ENCODE measurements at places on chromosomes 7 and 10. TPM values are rescaled to one million over a fixed set of nuclear protein-coding genes. Genes with fewer than 3 reads are reported as not detected.

Gene EVX1
- 0.23 TPM for polyA plus RNA-seq

DNA sequence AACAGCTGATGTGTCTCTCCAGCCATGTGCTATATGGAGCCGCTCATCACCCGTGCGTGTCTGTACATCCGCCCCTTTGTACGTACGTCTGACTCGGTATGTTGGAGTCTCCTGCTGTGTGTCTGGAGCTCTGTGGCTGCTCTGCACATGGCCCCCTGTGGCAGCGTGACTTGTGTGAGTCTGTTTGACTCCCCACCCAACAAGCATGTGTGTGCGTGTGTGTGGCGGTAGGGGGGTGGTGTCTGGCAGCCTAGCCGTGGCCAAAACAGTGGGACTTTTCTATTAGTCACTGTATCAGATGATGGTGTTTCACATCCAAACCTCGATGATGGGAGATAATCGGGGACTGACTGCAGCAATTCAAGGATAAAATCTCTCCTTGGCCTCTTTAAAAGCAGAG, 94.1 kb downstream of the COL13A1 start:
- DNase-seq, result no peak

DNA sequence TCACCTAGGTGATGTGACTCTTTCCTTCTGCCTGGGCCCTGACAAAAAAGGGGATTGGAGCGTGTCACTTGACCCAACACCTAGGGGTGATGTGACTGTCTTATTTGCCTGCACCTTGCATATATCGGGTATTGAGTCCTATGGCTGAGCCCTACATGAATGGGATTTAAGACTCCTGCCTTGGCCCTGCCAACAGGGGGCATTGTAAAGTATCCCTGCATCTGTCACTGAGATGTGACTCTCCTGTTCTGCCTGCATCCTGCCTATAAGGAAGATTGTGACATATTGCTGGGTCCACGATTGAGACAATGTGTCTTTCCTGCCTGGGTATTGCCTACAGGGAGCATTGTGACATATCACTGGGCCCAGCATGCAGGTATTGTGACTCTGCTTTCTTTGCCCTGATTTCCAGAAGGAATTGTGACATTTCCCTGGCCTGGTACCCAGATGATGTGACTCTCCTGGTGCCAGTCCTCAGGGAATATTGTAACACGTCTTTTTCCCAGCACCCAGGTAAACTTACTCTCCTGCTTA, 14.2 kb upstream of the ZNF107 start:
- DNase-seq, result no peak

DNA sequence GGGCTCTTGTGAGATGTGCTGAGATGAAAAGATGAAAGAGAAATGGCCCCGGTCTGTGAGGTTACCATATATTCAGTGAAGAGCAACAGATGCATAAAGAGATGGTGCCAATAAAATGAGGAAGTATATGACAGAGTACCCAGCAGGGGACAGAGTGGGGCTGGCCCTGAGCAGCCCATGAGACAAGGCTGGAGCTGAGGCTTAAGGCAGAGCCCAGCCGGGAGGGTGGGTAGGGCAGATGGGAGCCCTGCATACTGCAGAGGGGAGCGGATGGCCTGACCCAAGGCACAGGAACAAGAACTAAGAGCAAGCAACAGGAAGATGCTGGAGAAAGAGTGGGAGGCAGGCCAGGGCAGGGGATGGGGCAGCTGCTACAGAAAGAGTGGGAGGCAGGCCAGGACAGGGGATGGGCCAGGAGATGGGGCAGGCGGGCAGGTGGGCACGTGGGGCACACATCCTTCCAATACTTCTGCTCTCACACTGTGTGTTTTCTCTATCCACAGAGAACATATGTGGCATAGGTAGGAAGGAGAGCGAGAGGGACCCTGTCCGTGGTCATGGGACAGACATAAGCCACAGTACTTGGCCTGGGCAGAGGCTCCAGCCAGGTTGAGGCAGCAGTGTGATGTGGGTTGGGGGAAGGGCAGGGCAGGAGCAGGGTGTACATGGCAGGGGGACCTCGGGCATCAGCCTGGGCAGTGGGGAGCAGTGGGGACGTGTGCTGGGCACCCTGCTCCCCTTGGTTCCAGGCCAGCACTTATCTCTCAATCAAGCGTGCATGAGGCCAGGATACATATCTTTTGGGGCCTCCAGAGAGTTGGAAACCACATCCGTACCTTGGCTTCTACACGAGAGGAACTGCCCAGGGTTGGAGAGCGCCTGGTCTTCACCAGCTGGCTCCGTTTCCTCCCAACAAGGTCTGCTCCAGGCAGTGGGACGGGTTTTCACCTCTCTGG, 91.6 kb upstream of the IKZF1 start:
- DNase-seq, result no peak

- peak; percentile 58 for DNase-seq
These were observed at the start of gene ZNF107 for GRCh38 chr7:64665980-64666662. Gene ZNF107 (plus strand): TSS chr7:64666133. CDS start chr7:64666283, 150 bp downstream.

GRCh38 chr7:859359-860030, 16.9 kb upstream of the GET4 start:
- DNase-seq, result no peak

DNA sequence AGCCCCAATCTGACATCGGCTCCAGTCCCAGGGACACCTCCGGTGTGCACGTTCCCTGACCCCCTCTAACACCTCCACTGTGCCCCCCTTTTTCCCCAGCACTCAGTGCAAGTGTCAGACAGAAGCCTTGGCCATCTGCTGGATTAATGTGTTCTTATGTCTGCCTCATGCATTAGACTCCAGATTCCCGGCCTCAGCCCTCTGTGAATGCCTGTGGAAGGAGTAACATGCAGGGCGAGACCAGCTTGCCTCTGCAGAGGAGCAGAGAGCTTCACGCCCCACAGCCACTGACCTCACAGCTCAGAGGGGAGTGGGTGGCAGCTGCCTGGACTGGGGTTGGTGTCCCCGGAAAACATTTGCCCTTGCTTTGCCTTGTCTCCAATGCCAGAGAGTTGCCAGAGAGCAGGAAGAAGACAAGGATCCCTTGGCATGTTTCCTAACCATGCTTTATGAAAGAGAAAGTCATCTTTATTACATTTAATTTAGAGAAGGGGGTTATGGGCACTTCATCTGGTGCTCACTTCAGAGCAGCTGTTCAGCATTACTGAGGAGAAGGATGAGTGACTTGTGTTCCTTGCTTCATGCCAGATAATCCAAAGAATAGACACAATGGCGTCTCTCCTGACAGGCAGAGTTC, 91.6 kb upstream of the CXCL12 start:
- DNase-seq, result no peak

DNA sequence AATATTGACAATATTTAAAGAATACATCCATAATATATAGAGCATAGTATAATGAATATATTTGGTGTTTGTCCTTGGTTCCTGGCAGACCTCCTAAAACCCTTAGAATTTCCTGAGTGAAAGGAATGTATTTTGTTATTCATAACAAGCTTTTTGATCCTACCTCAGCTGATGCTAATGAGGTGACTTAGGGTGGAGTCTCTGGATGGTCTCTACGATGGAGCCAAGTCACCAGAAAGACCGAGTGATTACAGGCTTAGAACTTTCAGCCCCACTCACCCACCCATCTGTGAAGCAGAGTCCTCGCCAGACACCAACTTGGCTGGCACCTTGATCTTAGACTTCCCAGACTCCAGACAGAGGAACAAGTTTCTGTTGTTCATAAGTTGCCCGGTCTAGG, 35.9 kb downstream of the UPF2 start:
- DNase-seq, result no peak

DNA sequence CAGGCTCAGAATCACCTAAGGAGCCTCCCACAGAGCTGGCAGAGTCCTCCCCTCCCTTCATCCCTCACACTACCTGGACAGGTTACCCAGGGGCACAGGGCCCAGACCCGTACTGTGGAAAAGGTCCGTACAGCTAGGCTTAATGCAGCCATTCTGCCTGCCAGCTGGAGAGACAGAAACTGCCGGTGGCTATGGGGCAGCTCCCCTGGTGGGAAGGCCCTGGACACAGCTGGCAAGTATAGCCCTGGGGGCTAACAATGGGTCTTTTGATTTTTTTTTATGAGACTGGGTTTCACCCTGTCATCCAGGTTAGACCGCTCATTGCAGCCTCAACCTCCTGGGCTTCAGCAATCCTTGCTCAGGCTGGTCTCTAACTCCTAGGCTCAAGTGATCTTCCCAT, 68.3 kb downstream of the GNA12 start:
- DNase-seq, result no peak

- no peak for DNase-seq
These were observed 174.0 kb upstream of the TCF7L2 start for GRCh38 chr10:112775892-112776674.

Gene SLC16A9
- 61.9 TPM for polyA plus RNA-seq

Gene AGAP3
- polyA plus RNA-seq, result 69.9 TPM

Gene OR6B1
- not detected for polyA plus RNA-seq

DNA sequence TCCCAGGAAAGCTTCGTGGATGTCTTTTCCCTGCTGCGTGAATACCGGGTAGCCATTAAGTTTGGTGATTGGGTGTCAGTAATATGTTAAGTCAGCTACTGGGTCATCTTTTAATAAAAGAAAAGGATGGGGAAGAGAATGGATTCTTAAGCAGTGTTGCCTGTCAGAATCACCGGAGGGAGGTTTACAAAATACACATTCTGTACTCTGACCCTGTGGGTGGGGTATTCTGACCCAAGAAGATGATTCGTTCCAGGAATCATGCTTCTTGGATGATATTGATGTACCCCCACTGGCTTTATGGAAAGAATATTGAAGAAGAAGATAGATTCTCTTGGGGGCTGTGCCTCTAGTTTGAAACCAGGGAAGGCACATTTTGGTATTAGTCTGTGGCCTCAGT, 18.3 kb downstream of the SGPL1 start:
- DNase-seq, result no peak

Gene MET
- polyA plus RNA-seq, result 44.5 TPM

Gene DGKI
- polyA plus RNA-seq, result 1.8 TPM

GRCh38 chr7:43656997-43657396, 72.3 kb downstream of the COA1 start:
- DNase-seq, result no peak

DNA sequence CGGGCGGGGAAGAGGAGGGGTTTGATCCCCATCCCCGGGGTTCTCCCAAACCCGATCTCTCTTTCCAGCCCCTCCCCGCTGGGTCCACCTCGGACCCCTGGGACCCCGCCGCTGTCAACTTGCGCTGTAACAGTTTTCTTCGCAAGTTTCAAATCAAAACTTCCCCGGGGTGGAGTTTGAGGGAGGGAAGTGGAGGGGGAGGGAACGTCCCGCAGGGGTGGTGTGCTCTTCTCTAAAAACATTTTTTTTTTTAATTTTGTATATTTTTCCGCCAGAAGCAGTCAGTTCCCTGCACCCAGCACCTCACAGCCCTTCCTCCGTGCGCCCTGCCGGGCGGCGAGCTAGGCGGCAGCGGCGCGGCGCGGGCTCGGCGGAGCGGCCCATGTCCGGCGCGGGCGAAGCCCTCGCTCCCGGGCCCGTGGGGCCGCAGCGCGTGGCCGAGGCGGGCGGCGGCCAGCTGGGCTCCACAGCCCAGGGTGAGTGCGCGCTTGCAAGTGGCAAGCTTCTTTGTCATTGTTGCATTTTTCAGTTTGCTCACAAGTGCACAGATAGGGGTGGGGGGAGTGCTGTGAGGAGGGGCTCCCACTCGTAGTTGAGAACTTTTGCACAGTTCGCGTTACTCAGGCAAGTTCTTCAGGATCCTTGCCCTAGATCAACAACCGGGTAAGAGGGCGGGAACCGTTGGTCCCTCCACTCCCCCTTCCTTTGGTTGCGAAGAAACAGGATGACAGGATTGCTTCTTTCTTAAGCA, 933 bp downstream of the MDFIC start:
- peak; percentile 44 for DNase-seq

GRCh38 chr7:122692769-122693309, 6.1 kb downstream of the RNF133 start:
- DNase-seq, result no peak

- no peak for DNase-seq
These were observed 14.6 kb downstream of the MDFIC start for GRCh38 chr7:114936471-114936870.

DNA sequence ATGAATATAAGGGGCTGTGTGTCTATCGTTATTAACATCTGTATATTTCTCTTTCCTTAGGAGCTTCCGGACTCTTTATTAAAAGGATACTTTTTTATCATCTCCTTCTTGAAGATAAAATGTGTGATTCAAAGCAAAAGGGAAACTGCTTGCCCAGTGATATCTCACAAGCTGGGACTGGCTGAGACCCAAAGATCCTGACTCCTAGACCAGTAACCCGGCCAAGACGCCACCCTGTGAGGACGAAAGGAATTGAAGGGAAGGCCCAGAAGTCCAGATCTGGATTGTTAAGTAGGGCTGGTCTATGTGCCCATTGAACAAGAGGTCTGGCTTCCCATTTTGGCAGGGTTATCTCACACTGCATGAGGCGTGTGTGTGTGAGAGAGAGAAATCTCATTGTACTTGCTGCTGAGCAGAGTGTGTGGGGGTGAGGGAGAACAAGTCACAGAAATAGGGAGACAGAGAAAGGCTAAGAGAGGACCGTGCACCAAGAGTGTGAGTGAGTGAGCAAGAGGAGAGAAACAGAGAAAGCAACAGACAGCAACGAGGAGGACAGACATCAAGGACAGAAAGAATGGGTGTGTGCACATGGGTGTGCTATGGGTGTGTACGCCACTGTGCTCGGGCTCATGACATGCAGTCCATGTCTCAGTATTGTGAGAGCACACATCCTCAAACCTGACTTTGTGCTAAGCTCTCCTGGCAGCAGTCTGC, 75.4 kb downstream of the PLXNA4 start:
- DNase-seq, result no peak

- DNase-seq, result no peak
These were observed 1119.2 kb downstream of the CNTNAP2 start for GRCh38 chr7:147235645-147236382.

DNA sequence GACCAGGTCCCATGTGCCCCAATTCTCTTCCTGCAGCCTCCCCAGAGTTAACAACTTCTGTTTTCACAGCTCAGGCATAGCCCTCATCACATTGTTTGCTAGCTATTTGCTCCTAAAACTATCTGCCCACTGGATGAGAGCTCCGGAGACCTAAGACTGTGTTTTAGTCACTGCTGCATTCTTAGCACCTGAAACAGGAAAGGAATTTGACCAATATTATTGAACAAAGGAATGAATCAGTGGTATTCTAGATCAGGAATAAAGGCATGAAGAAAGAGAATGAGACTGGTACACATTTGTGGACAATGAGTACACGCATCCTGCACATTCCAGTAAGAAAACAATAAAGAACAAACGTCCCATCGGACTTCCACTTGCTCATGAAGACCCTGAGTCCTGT, 54.8 kb downstream of the PPP1R17 start:
- no peak for DNase-seq

Gene NODAL
- 0.22 TPM for polyA plus RNA-seq

DNA sequence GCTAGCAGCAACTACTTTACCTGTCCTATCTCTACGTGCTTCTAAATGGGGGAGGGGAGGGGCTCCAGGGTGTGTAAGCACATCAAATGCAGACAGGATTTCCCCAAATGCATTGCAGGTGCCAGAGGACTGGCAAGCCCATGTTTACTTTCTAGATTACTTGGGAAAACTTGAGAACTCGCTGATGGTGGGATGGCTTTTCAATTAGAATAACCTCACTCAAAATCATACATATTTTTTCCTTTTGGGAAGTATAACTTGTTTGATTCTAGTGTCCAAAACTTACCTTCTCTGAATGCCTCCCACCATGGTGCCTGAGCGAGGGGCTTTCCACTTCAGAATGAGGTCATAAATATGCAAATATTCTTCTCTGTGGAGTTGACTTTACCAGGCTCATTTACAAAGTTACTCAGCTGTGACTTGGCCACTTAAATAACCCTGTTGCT, 191.3 kb upstream of the RHOBTB1 start:
- no peak for DNase-seq

Gene WNT8B
- polyA plus RNA-seq, result 0.64 TPM

GRCh38 chr7:55903985-55904759, 16.9 kb downstream of the ZNF713 start:
- DNase-seq, result no peak
